Cortex of kidney (tissue), 1 donor: ENCODE measurements at places on chromosomes 6 and 20.

DNA sequence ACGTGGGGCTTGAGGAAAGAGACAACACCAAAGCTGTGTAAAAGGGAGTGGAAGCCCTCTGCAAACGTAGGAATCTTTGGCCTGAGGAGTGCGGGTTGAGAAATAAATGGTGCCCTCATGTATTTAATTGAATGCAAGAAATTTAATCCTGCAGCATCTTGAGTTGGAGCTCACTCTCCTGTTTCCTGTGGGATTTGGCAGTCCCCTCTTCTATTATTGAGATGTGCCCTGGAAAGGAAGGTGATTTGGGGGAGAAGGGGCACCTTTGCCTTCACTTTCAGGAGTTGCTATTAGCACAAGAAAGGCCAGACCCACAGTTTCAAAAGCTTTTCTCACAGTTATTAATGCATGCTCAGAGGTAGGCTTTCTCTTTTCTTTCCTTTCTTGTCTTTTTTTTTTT, 201.4 kb upstream of the HDDC2 start:
- DNase-seq: no peak

- DNase-seq: no peak
Observed at GRCh38 chr6:155485756-155486155, 30.1 kb upstream of the NOX3 start.

DNA sequence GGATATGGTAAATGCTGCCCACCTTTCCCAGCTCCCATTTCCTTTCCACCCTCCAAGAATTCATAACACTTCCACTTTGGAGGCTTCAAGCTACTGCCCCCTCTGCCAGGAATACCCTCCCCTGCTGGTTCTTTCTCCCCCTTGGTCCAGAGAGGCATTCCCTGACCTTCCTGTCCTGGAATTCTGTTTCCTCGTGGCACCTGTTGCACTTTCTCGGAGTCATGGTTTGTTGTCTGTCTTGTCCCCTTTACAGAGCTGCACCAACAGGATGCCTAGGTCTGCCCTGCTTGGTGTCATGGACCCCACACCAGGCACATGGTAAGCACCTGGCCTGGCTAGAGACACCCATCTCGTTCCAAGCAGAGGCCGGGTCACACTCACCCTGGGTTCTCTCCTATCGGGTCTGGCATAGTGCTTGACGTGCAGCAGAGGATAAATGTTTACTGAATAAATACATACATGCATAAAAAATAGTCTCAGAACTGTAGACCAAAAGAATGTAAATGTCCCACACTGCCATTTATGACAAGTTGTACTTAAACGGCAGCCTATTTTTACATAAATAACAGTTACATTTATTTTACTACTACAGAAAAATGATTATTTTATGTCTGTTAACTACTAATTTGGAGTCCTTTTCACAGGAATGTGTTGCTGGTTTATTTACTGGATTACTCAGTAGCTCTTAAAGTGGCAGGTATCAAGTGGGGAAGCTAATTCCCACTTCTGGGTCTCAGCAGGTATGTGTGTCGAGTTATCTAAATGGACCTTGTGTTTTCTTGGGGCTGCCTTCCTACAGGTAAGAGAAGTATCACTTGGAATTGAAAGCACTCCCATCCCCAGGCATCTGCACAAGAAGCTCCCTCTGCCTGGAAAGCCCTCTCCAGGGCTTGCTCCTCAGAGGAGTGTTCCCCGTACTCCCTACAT, 69.3 kb downstream of the KIF13A start:
- DNase-seq: no peak

- no peak for DNase-seq
Observed at GRCh38 chr20:17838921-17839320, 129.7 kb downstream of the SNX5 start.

DNA sequence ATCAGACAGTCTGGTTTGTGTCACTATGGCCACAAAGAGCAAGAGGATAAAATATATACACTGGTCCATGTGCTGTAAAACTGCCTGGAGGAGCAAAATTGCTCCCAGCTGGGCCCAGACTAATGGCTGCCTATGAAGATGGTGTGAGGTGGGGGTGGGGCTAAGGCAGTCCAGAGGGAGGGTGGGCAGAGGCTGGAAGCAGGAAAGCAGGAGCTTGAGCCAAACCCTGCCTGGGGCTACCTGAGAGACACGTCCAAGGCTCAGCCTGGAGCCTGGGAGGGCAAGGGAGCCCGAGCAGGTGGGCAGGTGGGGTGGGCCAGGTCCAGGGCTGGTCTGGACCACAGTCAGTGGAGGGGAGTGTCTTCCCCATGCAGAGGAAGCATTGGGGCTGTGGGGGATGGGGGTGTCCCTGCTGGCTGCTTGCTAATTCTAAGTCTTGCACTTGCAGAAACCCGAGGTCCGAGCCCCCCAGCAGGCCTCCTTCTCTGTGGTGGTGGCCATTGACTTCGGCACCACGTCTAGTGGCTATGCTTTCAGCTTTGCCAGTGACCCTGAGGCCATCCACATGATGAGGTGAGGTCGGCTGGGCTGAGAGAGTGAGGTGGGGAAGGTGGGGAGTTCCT, 9.5 kb downstream of the HSPA12B start:
- no peak for DNase-seq

DNA sequence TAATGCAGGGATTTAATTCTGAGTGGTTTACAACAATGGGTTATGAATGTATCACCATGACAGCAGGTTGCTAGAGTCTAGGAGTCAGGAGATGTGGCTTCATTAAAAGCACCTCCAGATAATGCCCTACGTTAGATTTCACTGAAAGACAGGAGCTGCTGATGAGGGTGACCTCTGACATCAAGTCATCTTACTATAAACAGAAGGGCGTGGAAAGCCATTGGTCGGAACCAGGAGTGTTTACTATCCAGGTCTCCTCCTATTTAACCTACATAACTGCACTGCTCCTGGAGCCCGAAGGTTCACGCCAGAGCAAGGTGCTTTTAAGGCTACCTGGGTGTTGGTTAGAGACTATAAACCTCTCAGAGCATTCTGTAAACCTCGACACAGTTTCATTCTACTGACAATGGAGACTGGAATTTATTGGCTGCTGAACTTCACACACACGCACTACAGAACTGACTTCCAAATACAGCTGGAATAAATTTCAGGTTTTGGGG, 128.7 kb downstream of the EYA4 start:
- DNase-seq: no peak

DNA sequence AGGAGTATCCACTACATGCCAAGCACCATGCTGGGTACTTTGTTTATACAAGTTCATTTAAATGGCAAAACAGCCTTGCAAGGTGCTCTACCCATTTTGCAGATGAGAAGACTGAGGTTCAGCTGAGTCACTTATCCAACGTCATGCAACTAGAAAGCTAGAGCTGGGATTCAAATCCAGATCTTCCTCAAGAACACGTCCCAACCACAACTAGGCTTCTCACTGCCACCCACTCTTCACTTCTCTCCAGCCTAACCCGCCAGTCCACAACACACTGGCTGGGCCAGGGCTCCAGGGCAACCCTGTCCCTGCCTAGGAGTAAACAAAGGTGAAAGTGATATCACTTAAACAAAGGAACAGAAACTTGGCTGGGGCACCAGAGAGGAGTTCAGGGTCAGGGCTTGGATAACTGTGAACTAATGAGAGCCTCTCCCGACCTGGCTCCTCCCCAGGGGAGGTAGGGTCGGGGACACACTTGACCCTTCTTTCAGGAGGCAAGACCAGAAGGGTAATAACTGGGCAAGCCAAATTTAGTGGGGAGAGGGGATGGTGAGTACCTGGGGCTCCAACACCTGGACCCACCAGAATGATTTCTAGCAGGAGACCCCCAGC, 7.9 kb downstream of the SDC4 start:
- no peak for DNase-seq

DNA sequence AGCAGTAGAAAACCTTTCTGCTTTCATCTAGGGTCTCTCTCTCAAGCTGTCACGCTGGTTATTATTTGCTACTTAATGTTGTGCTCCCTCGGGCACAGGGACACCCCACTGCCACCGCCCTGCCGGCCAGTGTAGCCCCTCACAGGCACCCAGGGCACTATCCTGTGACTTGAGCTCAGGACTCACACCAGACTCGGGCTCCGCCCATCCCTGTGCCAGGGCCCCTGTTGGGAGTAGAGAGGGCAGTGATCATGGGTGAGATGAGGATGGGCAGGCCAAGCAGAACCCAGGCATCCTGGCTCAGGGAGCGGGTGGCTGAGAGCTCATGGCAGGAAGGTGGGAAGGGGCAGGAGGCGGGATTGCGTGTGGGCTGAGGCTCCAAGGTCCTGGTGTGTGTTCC, 371.9 kb downstream of the ZFAND3 start:
- DNase-seq: no peak

DNA sequence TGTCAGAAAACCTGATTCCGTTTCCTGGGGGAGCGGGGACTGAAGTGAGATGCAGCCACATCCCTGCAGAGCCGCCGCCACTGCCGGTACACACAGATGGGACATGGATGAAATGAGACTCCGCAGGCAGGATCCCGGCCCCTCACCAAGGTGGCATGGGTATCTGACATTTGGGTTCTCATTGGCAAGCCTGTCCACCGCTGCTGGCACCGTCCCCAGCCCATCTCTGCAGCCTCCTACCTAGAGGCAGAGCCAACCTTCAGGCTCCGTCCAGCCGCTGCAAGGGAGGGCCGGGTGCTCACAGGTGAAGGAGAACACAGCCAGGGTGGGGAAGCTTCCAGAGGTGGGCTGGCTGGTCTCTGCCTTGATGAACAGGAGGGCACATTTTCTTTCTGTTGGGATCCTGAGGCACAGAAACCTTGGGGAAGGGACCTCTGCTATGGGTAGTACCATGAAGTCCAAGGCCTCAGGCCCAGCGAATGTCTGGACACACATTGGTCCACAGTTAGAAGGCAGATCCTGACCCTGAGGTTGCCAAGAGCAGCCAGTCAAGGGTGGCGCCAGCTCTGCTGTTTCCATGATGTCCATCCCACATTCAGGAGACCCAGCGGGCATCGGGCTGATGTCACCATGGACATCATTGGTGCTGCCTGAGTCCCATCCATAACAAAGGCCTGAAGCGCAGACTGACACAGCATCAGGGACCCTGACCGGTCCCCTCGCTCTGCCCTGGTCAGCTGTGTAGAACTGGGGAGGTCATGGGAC, 177.4 kb downstream of the TAF4 start:
- no peak for DNase-seq

GRCh38 chr20:23145281-23145700, 59.2 kb upstream of the CD93 start:
- no peak for DNase-seq

GRCh38 chr20:62816884-62817873, at the start of gene COL9A3:
COL9A3 (plus strand) TSS chr20:62817050; CDS start chr20:62817065, 15 bp downstream.
- DNase-seq: no peak

DNA sequence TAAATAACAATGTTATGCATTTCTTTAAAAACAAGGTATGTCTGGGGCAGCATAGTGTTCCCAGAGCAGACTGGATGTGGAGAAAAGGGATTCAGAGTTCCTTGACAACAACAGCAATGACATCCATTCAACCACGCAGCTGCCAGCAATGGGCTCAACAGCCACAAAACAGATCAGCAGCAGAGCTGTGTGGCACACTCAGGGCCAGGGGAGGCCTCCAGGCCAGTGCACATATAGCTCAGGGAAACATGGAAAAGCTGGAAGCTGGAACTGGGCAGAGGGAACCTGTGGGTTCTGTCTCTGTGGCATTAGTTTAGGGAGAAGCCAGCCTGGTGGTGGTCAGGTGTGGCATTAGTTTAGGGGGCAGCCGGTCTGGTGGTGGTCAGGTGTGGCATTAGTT, 148.3 kb downstream of the SMOC2 start:
- DNase-seq: no peak

DNA sequence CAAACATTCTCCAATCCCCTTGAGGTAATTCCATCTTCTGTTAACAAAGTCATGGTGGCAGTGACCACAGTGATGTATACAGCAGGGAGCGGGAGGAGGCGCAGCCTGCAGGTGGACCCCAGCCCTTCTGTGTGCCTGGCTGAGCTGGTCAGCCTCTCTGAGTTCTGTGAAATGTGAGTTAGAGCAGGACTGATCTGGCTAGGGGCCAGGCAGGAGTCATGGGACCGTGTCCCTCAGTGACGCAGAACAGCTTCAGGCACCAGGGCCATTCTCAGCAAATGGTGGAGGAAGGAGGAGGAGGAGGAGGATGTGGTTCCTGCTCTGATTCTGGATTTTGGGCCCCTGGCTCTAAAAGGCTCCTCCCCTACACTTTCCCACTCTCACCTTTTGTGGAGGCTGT, 6.9 kb downstream of the PHACTR3 start:
- DNase-seq: no peak

- DNase-seq: no peak
Observed at GRCh38 chr6:159095616-159096015, 50.8 kb upstream of the TAGAP start.

DNA sequence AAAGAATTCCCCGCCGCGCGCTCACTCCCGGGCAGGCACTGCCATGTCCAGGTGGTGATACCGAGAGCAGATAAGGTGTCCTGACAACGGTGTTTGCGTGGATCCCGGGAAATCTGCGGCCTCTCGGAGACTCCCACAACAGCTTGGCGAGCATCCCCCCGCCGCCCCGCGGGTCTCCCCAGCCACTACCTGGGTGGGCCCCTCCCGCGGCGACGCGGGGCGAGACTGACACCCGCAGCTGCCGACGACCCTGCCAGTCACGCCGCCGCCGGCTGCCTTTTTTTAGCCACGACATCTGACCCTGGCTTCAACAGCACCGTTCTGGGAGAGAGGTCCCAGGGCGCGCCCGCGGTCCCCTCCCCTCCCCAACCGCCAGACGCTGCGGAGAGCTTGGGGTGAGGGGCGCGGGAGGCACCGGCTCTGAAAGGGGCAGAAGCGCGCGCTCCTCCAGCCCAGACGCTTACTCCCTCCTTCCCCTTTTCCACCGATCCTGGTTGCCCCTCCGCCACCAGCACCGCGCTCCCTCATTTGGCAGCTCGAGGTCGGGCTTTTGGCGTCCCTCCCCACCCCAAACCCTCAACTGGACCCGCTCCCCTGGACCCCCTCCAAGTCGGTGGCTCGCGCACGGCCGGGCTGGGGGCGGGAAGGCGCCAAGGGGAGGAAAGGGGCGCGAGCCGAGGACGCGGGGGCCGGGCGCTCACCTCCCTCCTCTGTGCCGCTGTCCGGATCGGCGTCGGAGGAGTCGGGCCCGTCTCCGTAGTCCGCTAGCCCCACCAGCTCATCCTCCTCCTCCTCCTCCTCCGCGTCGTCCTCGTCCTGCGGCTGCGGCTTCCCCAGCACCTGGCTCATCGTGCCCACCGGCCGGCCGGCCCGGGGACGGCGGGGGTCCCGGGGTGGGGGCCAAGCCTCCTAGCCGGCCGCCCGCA, 665 bp downstream of the RRAGD start:
- DNase-seq: no peak

- DNase-seq: no peak
Observed at GRCh38 chr20:60281295-60281694, 323.1 kb downstream of the CDH26 start.

GRCh38 chr20:63530788-63531160, 6.4 kb downstream of the PTK6 start:
- DNase-seq: no peak

- DNase-seq: no peak
Observed at GRCh38 chr6:22112461-22112860, 184.4 kb downstream of the PRL start.
